Left lung (tissue), 14 donors: ENCODE measurements at places on chromosomes 12 and 14. TPM values are rescaled to one million over a fixed set of nuclear protein-coding genes. Genes with fewer than 3 reads are reported as not detected.

The HAL gene
- polyA plus RNA-seq, result 0.91 TPM

The ZFHX2 gene
- 5.6 TPM for polyA plus RNA-seq

The SELPLG gene
- polyA plus RNA-seq, result 4.4 TPM

The KLRD1 gene
- 0.53 TPM for polyA plus RNA-seq

The B4GALNT3 gene
- polyA plus RNA-seq, result 6.4 TPM

The CCNK gene
- 44.9 TPM for polyA plus RNA-seq

The KRT81 gene
- polyA plus RNA-seq, result 0.12 TPM

The ALX1 gene
- polyA plus RNA-seq, result not detected

The ENDOU gene
- polyA plus RNA-seq, result 0.58 TPM
